Liver (tissue), 10 donors: ENCODE measurements at places on chromosomes 3 and 15.

- no peak for DNase-seq
Observed at GRCh38 chr3:171760477-171760876, 49.8 kb downstream of the PLD1 start.

- no peak for DNase-seq
Observed at GRCh38 chr15:38843051-38843501, 278.5 kb upstream of the RASGRP1 start.

DNA sequence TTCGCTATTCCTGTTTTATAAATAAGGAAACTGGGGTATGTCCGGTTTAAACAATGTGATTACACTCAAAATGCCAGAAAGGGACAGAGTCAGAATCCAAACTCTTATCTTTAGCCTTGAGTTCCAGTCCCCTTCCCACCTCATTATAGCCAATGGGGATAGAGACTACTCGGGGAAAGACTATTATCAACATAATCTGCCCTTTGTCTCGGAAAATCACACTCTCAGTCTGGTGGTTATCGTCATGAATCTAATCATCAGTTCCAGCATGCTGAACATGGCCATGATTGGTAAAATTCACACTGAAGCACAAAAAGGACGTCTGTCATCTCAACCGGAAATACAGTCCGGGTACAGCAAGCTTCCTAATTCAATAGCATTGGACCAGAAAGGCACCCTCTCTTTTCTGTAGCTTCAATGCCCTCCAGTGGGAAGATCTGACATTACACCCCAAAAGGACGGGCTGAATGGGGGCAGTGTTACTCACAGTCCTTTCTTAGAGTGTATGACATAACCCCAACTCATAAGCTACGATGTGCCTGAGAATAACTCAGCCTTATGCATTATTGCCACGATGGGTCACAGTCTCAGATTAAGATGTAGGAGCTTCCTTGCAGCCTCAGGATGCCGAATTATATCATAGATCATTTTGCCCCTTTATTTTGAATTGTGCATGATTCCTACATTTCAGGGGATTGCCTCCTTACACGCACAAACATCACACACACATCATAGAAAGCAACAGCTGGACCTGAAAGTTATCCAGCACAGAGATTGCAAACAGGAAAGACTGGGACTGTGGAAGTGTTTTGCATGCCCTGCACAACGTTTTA, 390.4 kb upstream of the LMCD1 start:
- DNase-seq: peak; percentile 47

- DNase-seq: no peak
Observed at GRCh38 chr3:153284282-153284938, 122.4 kb downstream of the RAP2B start.

GRCh38 chr3:191139736-191140135, 59.3 kb upstream of the OSTN start:
- no peak for DNase-seq

- no peak for DNase-seq
Observed at GRCh38 chr3:152127058-152127457, 141.7 kb upstream of the MBNL1 start.

DNA sequence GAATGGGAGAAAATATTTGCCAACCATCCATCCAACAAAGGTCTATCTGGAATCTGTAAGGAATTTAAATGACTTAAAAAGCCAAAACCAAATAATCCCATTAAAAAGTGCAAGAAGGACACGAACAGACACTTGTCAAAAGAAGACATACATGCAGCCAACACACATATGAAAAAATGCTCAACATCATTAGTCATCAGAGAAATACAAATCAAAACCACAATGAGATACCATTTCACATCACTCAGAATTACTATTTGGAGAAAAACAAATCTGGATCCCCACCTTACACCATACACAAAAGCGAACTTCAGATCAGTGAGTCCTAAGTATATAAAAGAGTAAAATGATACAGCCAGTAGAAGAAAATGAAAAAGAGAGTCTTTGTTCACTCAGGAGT, 58.6 kb upstream of the MNS1 start:
- DNase-seq: no peak

DNA sequence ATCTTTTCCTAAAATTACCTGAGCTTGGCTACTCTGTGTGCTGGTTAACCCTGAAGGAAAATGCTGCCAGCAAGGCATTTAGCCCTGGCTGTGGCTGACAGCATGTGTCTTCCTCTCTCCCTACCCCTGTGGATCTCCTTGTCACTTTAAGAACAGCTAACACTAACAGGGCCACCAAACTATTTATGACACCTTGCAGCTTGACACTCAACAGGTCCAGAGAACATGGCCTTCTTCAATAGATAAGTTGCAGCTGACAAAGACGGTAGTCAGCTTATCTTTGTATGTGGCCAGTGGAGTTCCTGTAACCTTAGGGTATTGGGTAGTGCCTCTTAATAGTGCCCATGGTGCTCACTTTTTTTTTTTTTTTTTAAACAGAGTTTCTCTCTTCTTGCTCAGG, 32.0 kb upstream of the COPB2 start:
- no peak for DNase-seq

GRCh38 chr3:128806588-128806987, 72.8 kb upstream of the ACAD9 start:
- DNase-seq: no peak

- no peak for DNase-seq
Observed at GRCh38 chr3:42712344-42712648, 9.7 kb upstream of the HHATL start.

DNA sequence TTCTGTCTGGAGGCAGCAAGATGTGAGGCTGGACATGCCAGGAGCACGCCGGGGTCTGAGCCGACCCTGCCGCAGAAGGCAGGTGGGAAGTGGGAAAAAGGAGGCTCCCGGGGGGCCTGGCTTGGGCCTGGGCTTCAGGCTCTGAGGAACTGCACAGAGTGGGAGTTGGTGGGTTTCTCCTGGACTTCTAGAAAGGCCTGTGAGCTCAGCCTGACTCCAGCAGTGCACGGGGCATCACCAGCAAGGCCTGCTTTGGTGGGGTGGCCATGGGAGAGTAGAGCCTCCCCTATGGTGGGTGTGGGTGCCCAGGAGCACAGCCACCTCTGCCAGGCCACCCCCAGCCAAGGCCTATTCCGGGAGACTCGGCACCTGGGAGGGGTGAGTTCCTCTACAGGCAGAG, 18.1 kb upstream of the SLC41A3 start:
- DNase-seq: no peak

GRCh38 chr3:171459137-171459941, 866 bp downstream of the TNIK start:
- DNase-seq: peak; percentile 51

DNA sequence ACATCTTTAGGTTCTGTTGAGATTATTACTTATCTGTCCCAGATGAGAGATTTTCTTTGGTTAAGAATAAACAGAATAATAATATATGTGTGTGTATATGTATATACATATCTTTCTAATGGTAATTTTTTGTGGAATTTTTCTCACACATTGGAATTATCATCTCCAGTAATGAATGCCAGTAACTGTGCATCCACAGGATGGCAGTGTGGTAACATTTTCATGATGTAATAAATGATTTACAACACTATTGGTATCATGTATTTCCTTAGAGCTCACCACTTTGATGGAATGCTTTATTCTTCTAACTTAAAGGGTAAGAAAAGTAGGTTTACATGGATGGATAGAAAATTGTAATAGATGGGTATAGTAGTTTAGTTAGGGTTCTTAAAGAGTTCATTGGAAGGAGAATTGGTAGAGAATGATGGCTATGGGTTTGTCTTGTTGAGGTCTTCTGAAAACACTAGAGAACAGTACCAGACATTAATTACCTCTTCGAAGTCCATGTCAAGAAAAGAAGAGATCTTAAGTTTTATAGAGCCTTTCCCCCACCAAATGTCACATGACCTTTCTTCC, 78.1 kb downstream of the STT3B start:
- no peak for DNase-seq

DNA sequence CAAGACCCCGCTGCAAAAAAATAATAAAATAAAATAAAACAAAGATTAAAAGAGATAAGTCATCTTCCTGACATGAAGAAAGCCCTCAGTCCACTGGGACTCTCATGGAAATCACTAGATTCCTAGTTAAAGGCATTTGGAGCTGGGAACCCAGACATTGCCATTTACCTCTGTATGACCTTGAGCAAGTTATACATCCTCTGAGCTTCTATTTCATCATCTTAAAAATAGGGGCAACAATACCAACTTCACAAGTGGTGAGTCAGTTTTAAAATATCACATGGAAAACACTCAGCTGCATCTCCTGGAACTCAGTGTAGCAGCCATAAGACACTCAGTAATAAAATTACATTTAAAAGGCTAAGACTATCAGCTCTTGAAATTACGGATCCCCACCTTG, 334.8 kb downstream of the ERC2 start:
- DNase-seq: no peak

- no peak for DNase-seq
Observed at GRCh38 chr3:88298189-88298588, 148.4 kb downstream of the C3orf38 start.

DNA sequence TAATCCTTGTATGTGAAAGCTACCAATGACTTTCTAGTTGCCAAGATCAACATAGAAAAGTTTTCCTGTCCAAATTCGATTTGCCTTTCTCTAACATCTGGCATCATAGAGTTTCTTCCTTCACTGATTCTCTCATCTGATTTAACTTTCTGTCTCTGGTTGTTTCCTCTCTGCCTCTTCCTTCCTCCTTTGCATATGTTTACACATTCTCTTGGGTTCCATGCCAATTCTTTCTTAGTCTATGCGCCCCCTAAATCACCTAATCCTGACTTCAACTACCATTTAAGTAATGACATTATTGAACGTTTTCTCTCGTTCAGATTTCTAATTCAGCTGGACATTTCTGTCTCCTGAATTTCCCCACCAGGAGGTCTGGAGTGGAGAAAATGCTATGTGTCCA, 561.9 kb upstream of the TGFBR2 start:
- DNase-seq: no peak

DNA sequence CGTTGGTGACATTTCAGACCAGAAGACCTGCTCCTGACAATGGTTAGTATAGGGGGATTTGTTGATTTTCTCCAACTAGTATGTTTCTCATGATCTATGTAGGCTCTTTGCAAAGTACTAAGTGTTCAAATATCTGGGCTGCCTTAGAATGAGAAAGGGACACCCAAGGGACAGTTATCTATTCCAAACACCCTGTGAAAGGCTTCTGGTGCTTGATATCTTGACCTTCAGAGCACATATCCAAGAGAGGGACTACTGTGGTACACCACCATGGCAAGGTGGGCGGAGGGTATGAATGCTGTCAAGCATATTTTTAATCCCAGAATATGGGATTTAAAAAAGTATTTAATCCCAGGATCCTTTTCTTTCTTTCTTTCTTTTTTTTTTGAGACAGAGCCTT, 1.1 kb downstream of the FANCD2OS start:
- DNase-seq: no peak

DNA sequence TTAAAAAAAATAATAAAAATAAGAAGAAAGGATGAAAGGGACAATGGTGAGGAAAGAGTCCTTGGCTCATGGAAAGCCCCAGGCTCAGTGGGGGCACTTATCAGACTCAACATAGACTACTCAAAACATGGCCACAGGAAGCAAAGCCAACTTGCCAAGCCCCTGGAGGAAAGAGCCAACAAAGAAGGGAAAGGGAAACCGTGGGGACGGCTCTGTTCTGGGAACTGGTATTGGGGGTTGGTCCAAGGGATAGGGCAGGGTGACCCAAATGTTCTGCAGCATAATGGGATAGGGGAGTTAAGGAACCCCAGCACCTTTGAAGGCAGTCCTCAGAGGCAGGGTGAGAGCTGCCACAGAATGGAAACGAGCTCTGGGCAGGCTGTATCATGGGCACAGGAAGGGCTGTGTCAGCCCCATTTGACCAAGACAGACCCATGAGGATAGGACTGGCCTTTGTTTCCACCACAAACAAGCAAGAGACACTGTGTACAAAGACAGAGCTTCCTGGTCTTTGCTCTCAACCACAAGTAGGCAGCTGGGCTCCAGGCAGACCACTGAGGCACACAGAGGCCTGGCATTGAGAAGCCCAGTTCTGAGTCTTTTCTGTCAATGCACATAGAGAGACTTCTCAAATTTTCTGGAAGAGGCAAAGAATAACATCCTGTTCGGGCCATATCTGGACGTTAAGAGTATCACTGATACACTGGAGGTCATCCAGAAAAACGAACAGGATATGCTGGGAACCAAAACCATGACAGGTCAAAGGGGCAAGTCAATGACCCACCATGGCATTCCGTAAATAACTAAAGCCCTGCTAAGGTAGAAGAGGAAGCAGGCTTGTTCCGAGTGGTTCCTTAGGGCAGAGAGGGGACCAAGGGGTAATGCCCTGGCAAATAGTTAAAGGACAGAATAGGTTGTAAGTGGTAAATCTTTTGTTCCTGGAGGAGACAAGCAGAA, 10.6 kb upstream of the SEMA7A start:
- DNase-seq: no peak

DNA sequence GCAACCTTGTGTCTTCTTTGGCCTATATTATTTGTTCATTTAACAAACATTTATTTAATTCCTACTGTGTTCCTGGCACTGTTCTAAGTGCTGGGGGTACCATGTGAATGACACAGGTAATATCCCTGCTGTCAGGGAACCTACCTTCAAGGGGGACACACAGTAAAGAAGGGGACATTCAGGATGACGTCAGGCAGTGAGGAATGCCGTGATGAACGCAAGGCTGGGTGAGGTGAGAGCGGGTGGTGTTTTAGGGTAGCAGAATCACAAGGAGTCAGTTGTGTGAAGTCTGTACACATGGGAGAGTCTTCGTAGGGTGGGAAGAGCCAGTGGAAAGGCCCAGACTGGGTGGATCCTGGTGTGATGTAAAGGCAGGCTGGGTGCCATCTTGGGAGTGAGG, 1.7 kb upstream of the FAM107A start:
- DNase-seq: no peak

GRCh38 chr3:154224866-154225265, 99.4 kb downstream of the DHX36 start:
- DNase-seq: no peak

DNA sequence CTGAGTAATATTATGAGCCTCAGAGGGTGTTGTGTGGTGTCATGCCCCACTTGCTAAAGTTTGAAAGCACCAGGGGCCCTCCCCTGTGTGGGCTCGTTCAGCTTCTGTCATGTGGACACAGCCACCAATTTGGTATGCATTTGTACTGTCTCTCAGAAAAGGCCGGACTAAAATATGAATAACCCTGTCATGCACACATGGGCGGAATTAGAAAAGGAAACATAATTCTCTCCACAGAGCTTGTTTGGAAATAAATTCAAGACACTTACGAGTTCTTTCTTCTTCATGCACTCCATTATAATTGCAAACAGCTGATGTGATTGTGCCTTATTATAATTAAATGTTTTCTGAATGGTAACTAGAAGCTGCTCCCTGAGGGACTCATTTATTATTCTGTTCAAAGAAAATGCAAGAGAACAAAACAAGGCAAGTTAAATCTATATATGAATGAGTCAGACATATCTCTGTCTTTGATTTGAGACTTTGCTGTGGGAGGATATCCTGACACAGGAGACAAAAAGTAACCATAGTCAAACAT, 39.1 kb downstream of the TRPM1 start:
- no peak for DNase-seq

GRCh38 chr3:181558870-181559269, 152.9 kb upstream of the SOX2 start:
- no peak for DNase-seq

GRCh38 chr3:5188419-5189221, 1.1 kb downstream of the EDEM1 start:
- DNase-seq: peak; percentile 67

- DNase-seq: no peak
Observed at GRCh38 chr15:35958021-35958420, 412.1 kb upstream of the DPH6 start.
